ENCODE measurements at places on chromosomes 4 and X.

DNA sequence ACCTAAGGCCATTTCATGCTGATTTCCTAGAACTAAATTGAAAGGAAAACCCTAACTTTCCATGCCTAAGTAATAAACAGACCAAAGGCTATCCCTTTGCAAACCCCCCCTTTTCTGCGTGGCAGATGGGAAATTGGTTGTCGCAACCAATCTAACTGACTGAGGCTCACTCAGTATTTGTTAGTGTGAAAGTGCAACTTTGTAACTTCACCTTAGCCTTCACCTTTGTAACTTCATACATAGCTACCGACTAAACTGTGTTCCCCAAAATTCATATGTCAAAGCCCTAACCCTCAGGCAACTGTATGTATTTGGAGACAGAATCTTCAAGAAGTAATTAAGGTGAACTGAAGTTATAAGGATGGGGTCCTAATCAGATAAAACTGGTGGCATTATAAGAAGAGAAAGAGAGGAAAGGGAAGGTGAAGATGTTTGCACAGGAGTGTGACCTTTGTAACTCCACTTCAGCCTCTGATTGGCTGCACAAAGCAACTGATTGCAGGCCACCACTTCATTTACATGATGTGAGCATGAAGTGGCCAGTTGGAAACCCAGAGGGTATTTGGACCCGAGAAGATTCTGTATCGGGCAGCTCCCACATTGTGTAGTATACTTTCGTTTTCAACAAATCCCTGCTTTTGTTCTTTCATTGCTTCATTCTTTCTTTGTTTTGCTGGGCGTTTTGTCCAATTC, 4.9 kb upstream of the TMEM33 start:
- no peak for DNase-seq

GRCh38 chrX:140141444-140142029, 176.2 kb upstream of the CXorf66 start:
- DNase-seq = peak; percentile 40

DNA sequence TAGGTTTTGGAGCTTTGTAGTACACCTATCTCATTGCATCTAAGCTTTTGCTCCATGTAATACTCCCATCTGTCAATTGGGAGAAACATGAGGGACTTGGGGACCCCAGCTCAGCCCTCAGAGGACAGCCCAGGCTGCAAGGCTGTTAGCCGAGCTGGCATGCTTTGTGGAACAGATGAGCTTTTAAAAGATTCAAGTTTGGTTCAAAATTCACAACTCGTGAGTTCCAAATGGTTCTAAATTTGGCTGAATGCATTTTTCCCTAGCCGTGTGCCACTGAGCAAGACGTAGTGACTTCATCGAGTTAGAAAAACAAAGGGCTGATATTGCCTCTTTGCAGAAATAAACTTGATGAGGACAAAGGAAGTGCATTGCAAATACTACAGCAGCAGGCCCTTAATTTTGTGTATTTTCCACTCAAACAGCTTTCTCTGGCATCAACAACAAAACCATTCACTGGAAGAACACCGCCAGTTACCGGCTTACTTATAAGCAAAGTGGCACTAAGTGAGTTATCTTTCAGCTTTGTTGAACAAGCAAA, 165.0 kb upstream of the HS3ST1 start:
- no peak for DNase-seq

DNA sequence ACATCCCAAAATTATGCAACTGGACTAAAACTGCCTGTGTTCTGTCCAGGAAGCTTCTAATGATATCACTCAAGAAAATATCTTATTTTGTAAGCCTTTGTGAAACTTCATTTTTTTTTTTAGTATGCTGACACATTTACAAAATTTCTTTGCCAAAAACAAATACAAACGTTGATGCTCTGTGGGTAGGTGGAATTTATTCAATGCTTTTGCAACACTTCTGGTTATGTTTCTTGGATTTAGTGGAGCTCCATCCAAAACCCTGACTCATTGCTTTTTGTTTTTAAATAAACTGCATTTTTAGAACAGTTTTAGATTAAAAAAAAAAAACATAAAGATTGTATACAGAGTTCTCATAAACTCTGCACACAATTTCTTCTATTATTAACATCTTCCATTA, 250.9 kb upstream of the MAOA start:
- DNase-seq = no peak

- DNase-seq = peak; percentile 9
Measured at GRCh38 chr4:8392591-8393190, 47.8 kb downstream of the ACOX3 start.

DNA sequence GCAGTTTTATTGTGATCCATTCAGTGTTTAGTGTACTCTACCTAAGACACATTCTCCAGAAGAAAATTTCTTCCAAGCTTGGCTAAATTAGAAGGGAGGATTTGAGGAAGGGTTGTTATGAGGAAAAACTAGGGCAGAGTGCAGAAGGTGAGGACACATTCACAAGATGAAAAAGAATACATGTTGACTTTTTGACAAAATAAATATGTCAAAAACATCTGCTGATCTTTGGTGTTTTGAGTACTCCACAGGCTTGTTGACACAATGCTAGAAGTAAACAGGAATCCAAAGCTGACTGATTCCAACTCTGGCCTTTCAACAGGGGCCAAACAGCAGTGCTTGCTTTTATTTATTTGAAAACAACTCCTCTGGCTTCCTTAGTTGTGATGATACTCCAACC, 125.8 kb upstream of the SLC7A11 start:
- DNase-seq = no peak

GRCh38 chrX:67614423-67614822, 70.6 kb downstream of the AR start:
- peak; percentile 53 for DNase-seq

DNA sequence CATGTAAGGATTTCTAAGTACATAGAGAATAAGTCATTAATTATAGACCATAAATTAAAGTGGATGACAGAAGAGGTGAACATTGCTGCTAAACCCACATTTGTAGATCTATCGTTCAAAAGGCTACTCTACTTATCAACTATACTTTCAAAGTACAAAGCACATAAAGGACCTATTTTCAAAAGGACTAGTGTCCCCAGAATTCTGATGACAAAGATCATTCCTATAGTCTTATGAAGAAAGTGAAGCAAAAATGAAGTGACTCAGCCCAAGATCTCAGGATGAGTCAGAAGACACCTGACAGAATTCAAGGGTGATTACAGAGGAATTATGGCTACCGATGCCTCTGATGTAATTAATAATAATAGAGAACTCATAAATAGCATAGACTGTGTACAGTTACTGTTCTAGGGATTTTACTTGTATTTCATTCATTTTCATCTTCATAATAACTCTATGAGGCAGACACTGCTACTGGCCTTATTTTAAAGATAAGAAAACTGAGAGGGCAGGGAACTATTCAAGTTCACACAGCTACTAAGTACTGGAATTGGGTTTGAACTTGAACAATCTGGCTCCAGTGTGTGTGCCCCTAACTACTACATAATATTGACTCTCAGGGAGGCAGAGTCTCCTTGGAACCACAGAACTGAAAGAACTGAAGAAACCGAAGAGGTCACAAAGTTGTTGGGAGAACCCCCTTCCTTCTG, 17.1 kb downstream of the USP46 start:
- DNase-seq = no peak

- no peak for DNase-seq
Measured at GRCh38 chr4:102007959-102008425, 217.5 kb downstream of the BANK1 start.

DNA sequence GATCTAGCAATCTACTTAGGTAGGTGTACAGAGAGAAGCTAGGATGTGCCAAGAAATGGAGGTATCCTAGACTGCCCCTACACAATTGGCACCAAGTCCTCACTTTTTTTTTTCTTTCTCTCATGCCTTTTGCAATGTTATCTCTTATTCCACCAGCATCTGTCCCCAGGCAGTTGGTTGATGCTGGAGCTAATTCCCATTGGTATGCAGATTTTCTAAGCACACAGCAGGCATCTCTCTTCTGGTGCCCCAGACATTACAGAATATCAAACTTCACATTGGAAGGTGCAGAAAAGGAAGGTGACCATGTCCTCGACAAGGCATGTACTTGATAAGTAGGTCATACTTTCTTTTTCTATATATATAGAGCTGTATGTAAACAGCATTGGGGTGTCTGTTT, 21.6 kb downstream of the LUZP4 start:
- DNase-seq = no peak

GRCh38 chrX:20066968-20067708, 49.6 kb downstream of the MAP7D2 start:
- DNase-seq = peak; percentile 71

DNA sequence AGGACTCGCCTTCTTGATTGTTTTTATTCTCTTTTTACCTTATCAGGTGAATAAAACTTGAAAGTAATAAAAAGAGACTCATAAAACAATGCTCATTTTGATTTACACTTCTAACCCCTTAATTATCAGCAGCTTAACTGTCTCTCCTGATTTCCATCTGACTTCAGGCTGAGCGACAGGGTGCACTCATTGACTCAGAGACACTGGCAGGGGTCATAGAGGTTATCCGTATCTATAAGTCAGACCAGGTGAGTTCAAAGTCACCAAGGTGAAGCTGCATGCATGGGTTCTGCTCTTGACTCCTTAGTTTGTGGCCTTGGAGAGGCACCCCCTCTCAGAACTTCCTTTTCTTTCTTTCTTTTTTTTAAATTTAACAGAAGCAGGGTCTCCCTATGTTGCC, 116.4 kb upstream of the SLC34A2 start:
- DNase-seq = no peak

DNA sequence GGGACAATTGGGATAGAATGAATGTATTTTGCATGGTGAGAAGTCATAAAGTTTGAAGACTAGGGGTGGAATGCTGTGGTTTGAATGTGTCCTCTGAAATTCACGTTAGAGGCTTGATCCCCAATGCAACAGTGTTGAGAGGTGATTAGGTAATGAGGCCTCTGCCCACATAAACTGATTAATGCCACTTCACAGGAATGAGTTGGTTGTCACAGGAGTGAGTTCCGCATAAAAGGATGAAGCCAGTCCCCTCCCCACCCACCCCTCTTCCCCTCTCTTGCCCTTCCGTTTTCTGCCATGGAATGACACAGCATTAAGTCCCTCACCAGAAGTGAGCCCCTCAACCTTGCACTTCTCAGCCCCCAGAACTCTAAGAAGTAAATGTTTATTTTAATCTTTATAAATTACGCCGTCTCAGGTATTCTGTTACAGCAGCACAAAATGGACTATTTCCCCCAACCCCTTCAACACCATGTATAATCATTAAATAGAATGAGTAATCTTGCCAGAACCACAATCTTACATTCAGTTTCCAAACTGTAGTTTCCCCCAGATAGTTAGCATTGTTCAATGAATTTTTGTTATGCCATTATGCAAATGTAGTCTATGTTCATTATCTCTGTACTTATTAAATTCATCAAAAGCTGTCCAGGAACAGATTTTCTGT, 5.5 kb upstream of the MMAA start:
- DNase-seq = no peak

DNA sequence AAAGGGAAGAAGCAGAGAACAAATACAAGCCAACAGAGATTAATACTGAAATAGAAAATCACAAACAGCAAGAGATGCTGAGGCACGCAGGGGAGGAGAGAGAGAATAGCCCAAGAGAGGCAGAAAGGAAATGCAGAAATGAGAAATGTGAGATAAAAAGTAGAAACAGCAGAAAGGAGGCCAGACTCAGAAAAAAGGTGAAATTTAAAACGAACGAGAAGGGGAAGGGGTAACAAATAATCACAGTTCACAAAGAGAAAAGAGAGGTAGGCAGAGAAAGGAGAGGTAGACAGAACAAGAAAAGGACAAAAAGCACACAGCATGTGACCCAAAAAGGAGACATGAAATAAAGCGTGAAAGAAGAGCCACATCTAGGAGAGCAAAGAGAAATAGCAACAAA, 264.4 kb downstream of the CHIC1 start:
- no peak for DNase-seq

DNA sequence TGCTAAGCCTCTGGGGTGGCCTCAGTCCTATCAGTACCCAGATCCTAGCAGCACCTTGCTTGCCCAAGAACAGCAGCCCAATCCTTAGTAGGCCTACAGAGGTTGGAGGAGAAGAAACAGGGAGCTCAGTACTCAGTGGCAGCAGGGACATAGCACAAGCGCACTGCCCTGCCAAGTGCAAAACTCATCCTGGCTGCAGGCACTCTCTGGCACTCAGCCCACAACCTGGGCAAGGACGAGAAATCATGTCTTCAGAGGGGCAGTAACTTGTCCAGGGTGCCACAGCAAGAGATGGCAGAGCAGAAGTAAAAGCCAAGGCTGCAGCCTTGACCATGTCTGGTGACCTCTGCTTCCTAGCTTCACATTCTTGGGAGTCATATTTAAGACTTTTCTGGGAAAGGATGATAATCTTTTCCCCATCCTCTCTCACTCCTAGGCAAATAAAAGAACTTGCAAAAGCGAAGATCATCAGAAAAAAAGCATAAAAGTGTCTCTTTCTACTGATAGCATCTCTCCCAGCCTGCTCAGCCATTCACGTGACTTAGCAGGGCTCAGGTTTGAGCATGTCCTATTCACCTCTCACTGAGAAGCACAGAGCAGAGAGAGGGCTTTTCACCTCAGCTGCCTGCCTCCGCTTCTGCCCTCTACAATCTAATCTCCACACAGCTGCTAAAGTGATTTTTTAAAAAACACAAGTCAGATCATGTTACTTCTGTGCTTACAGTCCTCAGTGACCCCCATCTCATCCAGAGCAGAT, 37.2 kb upstream of the MAGEA4 start:
- no peak for DNase-seq

GRCh38 chr4:158787709-158788475, 19.1 kb downstream of the FNIP2 start:
- no peak for DNase-seq

All from cardiac fibroblast (primary cell).